ENCODE measurements at places on chromosomes 6 and 20.

DNA sequence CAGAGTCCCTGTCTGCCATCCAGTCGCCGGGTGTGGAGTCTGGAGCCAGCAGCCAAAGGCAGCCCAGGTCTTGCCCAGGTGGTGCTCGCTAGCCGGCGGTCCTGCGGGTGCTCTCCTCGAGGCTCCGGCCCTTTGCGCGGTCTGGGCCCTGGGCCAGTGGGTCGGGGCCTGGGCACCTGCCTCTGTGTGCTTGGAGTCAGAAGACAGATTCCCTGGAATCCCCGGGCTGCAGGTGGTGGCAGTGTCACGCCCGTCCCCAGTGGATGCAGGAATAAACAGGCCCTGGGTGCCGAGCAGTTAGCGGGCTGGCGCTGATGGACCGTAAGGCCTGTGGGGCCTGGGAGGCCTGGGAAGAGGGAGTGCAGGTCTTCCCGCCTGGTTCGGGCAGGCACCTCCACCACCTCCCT is 5.3 kb downstream of the SS18L1 start:
- no peak for DNase-seq

- DNase-seq: no peak
Measured at GRCh38 chr20:48186447-48186846, 401.2 kb upstream of the SULF2 start.

DNA sequence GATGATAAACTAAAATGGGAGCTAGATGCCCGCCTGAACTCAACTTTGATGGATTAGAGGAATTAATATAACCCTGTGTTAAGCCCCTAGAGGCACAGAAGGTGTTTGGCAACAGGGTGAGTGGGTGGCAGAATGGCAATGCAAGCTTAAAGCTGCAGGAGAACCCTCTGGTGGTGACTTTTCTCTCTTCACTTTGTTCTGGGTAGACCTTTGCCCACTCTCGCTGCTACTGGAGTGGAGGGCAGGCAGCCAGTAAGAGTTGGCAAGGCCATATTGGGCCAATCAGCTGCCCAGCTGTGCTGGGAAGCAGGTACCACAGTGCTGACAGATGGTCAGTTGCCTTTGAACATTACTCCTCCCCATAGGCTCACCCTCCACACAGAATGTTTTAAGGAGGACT is 468.2 kb downstream of the MMUT start:
- no peak for DNase-seq

DNA sequence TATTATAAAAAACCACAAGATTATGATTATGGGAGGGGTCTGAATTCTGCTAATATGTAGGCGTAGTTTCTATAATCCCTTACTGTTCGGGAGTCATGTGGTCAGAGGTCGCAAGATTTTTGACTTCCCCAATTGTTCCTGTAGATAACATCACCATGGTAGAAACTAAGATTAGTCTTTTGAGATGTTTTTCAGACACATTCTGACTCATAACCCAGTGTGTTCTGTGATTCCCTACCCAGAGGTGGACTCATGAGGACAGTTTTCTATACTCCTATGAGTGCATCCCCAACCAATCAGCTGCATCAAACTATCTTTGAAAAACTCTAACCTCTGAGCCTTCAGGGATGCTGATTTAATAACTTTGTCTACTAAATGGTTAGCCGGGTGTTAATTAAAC is 175.5 kb downstream of the RFPL4B start:
- DNase-seq: no peak

DNA sequence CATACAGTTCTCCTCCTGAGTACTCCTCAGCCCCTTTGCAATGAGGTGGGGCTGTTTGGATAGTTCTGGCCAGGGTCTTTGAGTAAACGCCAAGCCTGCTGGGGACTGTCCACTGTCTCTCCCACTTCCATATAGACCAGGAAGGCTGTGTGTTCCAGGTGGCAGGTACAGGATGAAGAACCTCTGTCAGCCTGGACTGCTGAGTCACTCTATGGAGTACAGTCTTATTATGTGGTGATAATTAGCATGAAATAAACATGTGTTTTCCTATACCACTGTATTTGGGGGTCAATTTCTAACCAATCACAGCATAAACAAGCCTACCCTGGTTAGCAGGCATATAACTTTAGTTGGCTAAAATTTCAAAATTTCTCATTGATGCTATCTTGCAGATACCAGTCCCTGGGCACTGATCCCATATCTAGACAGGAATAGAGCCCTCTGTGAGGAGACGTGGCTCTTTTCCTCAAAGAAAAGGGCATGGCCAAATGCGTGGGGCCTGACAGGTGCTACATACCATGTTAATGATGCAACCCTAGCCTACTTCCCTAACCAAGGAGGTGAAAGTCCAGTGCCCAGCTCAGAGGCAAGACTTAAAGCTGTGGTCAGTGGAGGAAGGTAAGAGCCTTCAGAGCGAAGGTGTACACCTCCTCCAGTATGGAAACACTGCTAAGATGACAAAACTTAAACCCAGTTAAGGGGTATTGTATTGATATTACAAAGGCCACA is 4.5 kb upstream of the ALDH8A1 start:
- DNase-seq: no peak

GRCh38 chr20:49313283-49313682 is 35.4 kb upstream of the ZNFX1 start:
- DNase-seq: no peak

- no peak for DNase-seq
Measured at GRCh38 chr6:53458105-53458866, 86.6 kb downstream of the GCLC start.

- peak; percentile 58 for DNase-seq
Measured at GRCh38 chr20:32017711-32018251, 7.5 kb downstream of the CCM2L start.

GRCh38 chr6:82025271-82025670 is 222.3 kb downstream of the IBTK start:
- DNase-seq: no peak

- DNase-seq: no peak
Measured at GRCh38 chr20:50126662-50127061, 13.7 kb upstream of the UBE2V1 start.

DNA sequence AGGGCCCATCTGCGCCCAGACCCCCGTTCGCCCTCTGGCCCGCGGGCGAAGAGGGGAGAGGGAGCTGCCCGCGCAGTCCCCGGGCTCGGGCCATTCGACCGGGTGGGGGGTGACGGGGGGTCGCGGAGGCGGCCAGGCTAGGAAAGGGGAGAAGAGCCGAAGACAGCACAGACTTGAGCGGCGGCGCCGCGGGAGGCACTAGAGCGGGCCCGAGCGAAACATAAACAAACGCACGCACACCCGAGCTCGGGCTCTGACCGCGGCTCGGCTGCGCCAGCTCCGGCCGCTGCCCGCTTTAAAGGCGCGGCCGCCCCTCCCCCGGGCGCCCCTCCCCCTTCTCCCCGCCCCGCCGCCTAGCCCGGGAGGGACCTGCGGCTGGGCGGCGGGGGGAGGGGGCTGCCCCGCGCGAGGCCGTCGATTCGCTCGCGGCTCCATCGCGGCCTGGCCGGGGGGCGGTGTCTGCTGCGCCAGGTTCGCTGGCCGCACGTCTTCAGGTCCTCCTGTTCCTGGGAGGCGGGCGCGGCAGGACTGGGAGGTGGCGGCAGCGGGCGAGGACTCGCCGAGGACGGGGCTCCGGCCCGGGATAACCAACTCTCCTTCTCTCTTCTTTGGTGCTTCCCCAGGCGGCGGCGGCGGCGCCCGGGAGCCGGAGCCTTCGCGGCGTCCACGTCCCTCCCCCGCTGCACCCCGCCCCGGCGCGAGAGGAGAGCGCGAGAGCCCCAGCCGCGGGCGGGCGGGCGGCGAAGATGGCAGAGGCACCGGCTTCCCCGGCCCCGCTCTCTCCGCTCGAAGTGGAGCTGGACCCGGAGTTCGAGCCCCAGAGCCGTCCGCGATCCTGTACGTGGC is at the start of gene FOXO3:
FOXO3 (plus strand) TSS at position 455 of the 846 bp plus-strand sequence; CDS start at position 747, 292 bp downstream.
- peak; percentile 31 for DNase-seq

DNA sequence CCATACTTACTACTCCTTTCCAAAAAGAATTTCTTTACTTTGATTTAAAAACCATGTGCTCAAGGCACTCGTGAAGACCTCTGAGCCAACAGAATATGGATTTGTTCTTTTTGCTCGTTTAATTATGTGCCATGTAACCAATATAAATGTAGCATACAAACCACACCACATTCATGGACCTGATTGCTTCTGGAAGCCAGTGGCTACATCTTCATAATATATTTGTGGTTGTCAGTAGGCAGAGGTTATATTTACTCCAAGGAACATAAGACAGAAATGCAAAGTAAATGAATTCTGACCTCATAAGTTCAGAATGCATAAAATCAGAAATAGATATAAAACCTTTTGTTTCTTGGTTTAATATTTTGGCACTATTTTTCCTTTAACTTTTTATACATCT is 373.0 kb downstream of the HDGFL1 start:
- no peak for DNase-seq

GRCh38 chr20:54624706-54625390 is 149.5 kb downstream of the DOK5 start:
- no peak for DNase-seq

Data from activated CD4-positive, alpha-beta T cell treated with anti-CD3 and anti-CD28 coated beads, Interleukin-2, amount 50 U/mL, for 4 hours (primary cell).